Panc1 (cell line): ENCODE measurements at places on chromosomes 6 and 20.

- no peaks in the 10 kb centered on the region for H3K4me1 ChIP-seq
- H3K4me3 ChIP-seq: no peak overlapping the region
- H3K27ac ChIP-seq: no peak overlapping the region
These were observed 85.2 kb upstream of the ANKEF1 start for GRCh38 chr20:9949563-9949962.

- H3K36me3 ChIP-seq: peaks cover 2% of the 10 kb centered on the region; the same call in 1 of the 2 replicates
- no peak for DNase-seq
- no peaks in the 10 kb centered on the region for H3K27me3 ChIP-seq
- peak overlapping the region; percentile 99 for H3K27ac ChIP-seq
These were observed 29.8 kb downstream of the ADGRG6 start for GRCh38 chr6:142331601-142332000.

GRCh38 chr6:54285595-54285994 lies 22.6 kb upstream of the TINAG start:
- no peak overlapping the region for H3K4me3 ChIP-seq
- DNase-seq: no peak
- no peaks in the 10 kb centered on the region for H3K4me1 ChIP-seq
- no peaks in the 10 kb centered on the region for H3K36me3 ChIP-seq
- H3K27ac ChIP-seq: no peak overlapping the region

DNA sequence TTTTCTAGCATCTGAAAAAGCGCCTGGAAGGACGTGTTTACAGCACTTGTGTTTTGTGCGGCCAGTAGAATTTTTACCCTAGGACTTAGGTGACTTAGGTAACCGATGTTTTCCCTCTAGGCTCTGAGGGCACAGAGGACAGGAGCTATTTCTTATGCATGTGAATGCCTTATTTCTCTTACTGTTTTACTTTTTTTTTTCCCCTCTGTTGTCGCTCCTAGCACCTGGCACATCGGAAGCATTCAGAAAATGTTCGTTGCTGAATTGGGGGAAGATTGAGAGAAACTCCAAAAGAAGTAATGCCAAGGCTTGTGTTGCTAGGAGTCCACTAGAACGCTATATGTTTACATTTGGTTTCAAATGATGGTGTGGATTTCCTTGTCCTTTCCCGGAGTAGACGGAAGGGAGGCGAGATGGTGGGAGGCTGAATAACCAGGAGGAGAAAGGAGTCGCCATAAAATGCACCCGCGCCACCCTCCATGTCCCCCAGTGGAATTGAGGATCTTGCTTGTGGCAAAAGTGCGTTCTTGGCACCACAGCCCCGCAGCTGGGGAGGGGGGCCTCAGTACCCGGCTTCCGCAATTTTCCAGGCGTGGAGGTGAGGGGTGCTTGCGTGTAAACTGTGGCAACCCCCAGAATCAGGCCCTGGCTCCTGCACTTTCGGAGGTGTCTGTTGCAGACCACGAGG lies 6.9 kb downstream of the OLIG3 start:
- no peaks in the 10 kb centered on the region for H3K4me1 ChIP-seq
- H3K36me3 ChIP-seq: no peaks in the 10 kb centered on the region
- no peak overlapping the region for H3K27ac ChIP-seq
- H3K4me3 ChIP-seq: no peak overlapping the region
- no peak for DNase-seq

GRCh38 chr20:54176610-54177009 lies 2.8 kb upstream of the CYP24A1 start:
- DNase-seq: no peak
- H3K36me3 ChIP-seq: no peaks in the 10 kb centered on the region
- H3K4me3 ChIP-seq: no peak overlapping the region
- no peak overlapping the region for H3K27ac ChIP-seq

DNA sequence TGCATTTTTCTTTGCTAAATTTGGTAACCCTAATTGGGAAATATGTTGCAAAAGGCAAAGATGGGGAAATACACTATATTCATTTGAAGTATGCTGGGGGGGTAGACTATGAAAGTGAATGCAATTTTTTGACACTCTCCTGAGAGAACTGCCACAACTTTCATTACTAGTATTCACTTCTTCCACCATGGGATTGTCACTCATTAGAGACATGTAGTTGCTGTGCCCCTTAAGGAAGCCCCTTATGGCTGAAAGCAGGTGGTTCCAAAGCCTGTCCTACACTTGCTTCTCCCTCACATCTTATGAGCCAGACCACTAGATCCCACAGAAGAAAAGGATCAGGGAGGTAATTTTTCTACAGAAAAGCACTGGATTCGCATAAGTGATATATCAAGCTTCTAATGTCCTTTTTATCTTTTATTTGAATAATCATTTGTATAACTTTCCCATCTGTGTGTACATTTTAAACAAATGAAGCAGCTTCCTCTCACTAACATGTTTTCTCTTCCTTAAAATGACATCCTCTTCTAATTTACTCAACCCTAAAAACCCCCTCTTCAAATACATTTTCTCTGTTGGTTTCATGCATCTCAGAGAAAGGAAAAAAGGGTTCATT lies 83.8 kb downstream of the GCLC start:
- no peak overlapping the region for H3K27ac ChIP-seq
- no peaks in the 10 kb centered on the region for H3K36me3 ChIP-seq
- DNase-seq: no peak
- no peaks in the 10 kb centered on the region for H3K4me1 ChIP-seq
- H3K27me3 ChIP-seq: no peaks in the 10 kb centered on the region

- H3K4me3 ChIP-seq: no peak overlapping the region
- no peaks in the 10 kb centered on the region for H3K27me3 ChIP-seq
- no peaks in the 10 kb centered on the region for H3K4me1 ChIP-seq
- no peak for DNase-seq
These were observed 75.0 kb downstream of the BCKDHB start for GRCh38 chr6:80181352-80182081.

DNA sequence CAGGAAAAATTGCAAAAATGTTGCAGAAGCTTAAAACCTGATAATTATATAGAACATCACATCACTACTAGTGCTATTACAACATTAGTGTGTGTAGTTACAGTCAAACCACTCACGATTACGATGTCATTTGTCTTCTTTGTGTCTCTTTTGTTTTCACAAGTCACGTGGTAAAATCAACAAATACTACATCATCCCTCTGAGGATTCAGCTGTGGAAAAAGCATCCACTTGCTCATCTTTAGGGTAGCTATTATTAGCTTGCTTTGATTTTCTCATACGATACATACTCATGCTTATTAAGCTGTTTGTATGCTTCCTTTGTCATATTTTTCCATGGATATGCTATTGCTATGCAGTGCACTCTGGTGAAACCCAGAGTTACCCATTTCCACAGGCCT lies 22.2 kb upstream of the ATXN1 start:
- no peaks in the 10 kb centered on the region for H3K36me3 ChIP-seq
- DNase-seq: no peak
- no peaks in the 10 kb centered on the region for H3K4me1 ChIP-seq
- H3K27me3 ChIP-seq: no peaks in the 10 kb centered on the region

- no peak overlapping the region for H3K27ac ChIP-seq
- no peak for DNase-seq
- no peaks in the 10 kb centered on the region for H3K4me1 ChIP-seq
- H3K27me3 ChIP-seq: no peaks in the 10 kb centered on the region
- H3K4me3 ChIP-seq: no peak overlapping the region
These were observed 24.0 kb downstream of the GHRH start for GRCh38 chr20:37237656-37238055.
